Kidney glomerular epithelial cell (primary cell): ENCODE measurements at places on chromosomes 4 and X.

DNA sequence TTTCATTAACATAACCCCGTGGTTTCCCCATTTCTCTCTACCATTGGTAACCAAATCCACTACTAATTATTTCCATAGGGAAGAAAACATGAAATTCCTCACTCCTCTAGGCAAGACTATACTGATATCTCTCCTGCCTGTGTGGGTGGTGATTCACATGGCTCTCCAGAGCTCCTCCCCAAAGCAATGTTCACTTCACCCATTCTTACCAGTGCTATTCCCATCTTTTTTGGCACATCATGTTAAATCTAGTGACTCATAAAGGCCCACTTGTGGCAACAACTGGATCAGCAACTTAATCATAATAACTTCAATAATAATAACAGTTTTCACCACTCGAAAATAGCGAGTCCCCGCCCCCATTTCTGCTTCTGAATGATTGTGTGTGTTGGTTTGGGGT is 6.1 kb upstream of the HCCS start:
- no peak for DNase-seq

GRCh38 chr4:168527560-168527959 is 30.7 kb downstream of the PALLD start:
- no peak for DNase-seq

DNA sequence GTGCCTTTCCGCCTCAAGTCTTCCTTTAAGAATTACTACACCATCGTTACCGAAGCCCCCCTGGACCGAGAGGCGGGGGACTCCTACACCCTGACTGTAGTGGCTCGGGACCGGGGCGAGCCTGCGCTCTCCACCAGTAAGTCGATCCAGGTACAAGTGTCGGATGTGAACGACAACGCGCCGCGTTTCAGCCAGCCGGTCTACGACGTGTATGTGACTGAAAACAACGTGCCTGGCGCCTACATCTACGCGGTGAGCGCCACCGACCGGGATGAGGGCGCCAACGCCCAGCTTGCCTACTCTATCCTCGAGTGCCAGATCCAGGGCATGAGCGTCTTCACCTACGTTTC is 2.2 kb downstream of the PCDH10 start:
- no peak for DNase-seq

GRCh38 chrX:105461016-105461415 is 240.5 kb upstream of the TEX13A start:
- DNase-seq, result no peak

DNA sequence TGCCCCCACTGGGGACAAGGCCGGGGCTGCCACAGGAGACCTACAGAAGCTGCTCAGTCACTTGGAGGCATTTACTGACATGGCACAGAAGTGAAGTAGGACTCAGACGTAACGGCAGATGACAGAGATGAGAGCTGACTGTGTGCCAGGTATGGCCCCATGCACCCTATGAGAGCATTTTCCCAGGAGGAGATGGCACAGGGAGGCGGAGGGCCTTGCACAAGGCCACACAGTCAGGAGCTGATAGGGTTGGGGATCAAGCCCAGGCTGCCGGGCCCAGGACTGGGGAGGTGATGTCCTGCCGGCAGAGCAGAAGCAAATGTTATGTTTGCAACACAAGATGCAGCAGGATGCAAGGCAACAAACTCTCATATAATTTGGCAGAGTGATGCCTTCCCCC is 34.1 kb downstream of the NAT8L start:
- no peak for DNase-seq

DNA sequence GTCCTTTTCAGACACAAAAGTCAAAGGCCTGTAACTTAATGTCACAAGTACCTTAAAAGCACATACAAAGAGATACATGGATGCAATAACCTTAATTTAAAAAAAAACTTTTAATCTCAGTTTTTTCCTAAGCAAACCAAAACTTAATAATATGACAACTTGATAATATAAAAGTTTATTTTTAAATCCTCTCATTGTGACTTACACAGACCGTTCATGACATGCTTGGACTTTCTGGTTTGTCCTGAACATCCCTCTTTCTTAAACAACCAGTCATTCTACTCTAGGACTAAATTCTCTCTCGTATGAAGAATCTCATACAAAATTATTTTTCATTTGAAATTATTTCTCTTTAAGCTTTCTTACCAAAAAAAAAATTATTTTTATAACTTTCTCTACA is 43.1 kb upstream of the CYP2U1 start:
- DNase-seq, result no peak

GRCh38 chr4:101199507-101200285 is 147.6 kb downstream of the PPP3CA start:
- peak; percentile 32 for DNase-seq

GRCh38 chr4:41477181-41477905 is 60.6 kb upstream of the LIMCH1 start:
- no peak for DNase-seq
